ENCODE measurements at places on chromosomes 3 and 15.

GRCh38 chr3:191518861-191519260 lies 57.9 kb downstream of the PYDC2 start:
- DNase-seq, result no peak

- DNase-seq, result no peak
Measured at GRCh38 chr3:188797045-188797444, 374.7 kb upstream of the TPRG1 start.

DNA sequence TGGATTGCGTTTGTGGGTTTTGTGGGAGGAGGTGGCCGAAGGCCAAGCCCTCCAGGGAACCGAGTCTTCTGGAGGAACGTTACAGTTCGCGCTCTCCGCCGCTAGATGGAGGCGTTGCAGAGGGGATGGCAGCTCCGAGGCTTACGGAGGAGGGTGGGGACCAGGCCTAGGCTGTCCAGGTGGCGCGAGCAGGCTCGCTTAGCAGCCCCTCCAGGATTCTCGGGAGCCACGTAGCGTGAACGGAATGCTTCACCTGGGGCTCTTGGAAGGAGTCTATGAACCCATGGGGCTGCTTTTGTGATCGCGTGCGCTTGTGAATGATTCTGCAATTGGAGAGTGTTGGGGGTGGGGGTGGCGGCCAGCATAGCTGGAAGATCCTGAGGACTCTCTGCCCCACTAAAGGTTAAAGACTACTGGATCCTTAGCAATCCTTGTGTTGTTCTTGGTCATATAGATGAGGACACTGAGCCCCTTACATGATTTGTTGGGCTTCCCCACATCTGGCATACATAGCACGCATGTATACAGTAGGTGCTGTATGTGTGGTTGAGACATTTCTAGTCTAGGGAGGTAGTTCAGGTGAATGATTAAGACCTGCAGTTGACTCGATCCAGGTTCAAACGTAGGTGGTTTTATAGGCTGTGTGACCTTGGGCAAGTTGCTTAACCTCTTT lies 25.7 kb downstream of the FAM3D start:
- peak; percentile 79 for DNase-seq

GRCh38 chr15:57598346-57598745 lies 6.6 kb downstream of the MYZAP start:
- DNase-seq, result no peak

All from NCI-H2171 (cell line).